Fibroblast of villous mesenchyme (primary cell): ENCODE measurements at places on chromosomes 1 and 21. TPM values are rescaled to one million over a fixed set of nuclear protein-coding genes. Genes with fewer than 3 reads are reported as not detected.

PPIAL4G gene
- total RNA-seq = not detected in 2 replicates

HCRTR1 gene
- total RNA-seq = under 0.01 TPM in 2 replicates

RIMKLA gene
- under 0.01 TPM in 1 of 2 replicates, not detected in the other for total RNA-seq

SIK1 gene
- total RNA-seq = 0.86 and 5.2 TPM in 2 replicates

FCRL5 gene
- total RNA-seq = not detected in 2 replicates
